ENCODE measurements at places on chromosomes 4 and X.
A peak's percentile ranks its signal among the peaks of the same experiment; 100 is the strongest.

DNA sequence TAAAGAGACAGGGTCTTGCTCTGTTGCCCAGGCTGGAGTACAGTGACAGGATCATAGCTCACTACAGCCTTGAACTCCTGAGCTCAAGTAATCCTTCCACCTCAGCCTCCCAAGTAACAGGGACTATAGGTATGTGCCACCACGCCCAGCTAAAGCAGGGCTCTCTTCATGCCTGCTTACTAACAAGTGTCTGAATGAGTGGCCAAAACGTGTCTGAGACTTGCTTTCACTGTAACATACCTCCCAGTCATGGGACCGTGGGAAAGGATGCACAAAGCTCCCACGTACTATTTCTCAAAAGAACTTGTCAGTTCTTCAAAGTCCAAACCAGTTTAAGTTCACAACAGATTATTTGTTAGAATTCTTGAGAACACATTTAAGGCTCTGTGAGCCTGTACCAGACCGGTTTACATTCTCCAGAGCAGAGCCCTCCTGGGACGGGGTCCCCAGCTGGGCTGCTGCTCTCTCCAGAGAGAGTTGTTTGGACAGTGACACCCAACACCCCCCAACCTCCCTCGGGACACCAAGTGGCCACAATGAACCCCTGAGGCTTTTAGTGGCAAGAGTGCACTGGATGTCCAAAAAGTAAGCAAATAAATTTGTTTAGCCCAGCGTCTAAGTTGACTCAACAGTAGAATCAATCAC lies 24.1 kb downstream of the SH3KBP1 start:
- no peaks in the 10 kb centered on the region for H3K36me3 ChIP-seq
- H3K4me1 ChIP-seq: peaks cover 13% of the 10 kb centered on the region
- H3K27me3 ChIP-seq: no peaks in the 10 kb centered on the region
- H3K27ac ChIP-seq: no peak overlapping the region
- DNase-seq: peak; percentile 29
- no peak overlapping the region for H3K4me3 ChIP-seq

DNA sequence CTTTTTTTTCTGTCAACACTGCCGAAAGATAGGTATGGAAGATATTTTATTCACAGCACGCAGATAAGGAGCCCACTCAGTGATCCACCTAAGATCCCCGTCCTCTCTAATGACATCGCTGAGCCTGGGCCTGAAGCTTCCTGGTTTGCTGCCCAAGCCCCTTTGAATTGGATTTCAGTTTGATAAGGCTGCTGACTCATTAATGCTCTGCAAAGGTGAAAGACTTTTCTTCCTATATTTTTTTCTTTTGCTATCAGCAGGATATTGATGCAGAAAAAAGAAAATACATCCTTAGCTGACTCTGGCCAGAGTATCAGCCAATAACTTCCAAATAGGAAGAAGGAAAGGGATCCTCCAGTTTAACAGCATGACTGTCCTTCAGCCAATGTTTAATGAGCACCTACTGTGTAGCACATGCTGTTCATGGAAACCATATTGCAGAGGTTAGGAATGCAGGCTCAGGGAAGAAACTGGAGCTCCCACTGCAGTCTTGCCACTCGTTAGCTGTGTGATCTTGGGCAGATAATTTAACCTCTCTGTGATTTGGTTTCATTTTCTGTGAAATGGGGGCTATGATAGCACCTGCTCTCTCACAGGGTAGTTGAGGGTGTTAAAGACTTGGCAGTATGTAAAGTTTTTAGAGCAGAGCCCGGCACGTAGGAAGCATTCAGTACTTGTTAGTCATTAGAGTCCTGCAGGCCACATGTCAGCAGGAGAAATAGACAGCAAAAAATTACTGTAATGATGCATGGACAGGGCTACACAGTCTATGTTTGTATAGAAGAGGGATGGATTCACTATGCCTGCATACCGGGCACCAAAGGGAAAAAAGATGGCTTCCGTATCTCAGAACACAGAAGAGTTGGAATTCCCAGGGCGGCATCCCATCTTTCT lies 39.3 kb downstream of the EVC start:
- H3K4me3 ChIP-seq: no peak overlapping the region
- H3K36me3 ChIP-seq: peaks cover 50% of the 10 kb centered on the region
- peaks cover 57% of the 10 kb centered on the region for H3K4me1 ChIP-seq
- no peaks in the 10 kb centered on the region for H3K27me3 ChIP-seq

DNA sequence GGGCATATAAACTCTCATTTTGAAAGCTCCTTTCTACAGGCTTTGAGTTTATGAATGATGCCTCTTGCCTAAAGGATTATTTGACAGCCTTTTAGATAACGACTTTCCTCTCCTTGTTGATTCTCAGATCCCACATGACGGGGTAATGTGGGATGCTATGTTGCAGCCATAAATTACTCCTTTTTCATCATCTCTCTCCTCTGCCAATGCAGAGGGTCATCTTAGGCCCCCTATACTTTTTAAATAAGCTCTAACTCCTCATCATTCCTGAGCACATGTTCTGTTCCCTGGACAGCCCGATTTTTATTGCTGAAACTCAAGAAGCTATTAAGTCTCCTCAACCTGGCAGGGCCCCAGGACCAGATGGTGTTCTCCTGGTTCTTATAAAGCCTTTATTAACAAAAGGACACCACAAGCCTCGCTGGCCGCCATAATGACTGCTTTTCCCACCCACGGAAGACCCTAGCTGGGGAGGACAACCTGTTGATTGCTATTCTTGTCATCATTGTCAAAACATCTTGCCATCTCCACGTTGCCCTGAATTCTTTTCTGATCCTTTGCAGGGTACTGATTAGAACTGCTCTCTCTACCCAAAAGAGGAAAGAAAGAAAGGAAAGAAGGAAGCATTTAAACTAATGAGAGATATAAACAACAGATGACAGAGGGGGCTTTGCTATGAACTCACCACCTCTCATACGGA lies 150.7 kb downstream of the DHX15 start:
- no peaks in the 10 kb centered on the region for H3K4me1 ChIP-seq
- H3K27ac ChIP-seq: no peak overlapping the region
- peaks cover 15% of the 10 kb centered on the region for H3K27me3 ChIP-seq
- H3K36me3 ChIP-seq: no peaks in the 10 kb centered on the region
- DNase-seq: no peak
- H3K4me3 ChIP-seq: no peak overlapping the region

- H3K27ac ChIP-seq: no peak overlapping the region
- H3K27me3 ChIP-seq: no peaks in the 10 kb centered on the region
- H3K36me3 ChIP-seq: no peaks in the 10 kb centered on the region
- no peak for DNase-seq
Observed at GRCh38 chr4:85818700-85819099, 343.8 kb downstream of the ARHGAP24 start.

- no peak for DNase-seq
- H3K27ac ChIP-seq: no peak overlapping the region
- H3K4me1 ChIP-seq: no peaks in the 10 kb centered on the region
- no peak overlapping the region for H3K4me3 ChIP-seq
- H3K27me3 ChIP-seq: no peaks in the 10 kb centered on the region
Observed at GRCh38 chrX:150857453-150857852, 41.0 kb downstream of the CD99L2 start.

DNA sequence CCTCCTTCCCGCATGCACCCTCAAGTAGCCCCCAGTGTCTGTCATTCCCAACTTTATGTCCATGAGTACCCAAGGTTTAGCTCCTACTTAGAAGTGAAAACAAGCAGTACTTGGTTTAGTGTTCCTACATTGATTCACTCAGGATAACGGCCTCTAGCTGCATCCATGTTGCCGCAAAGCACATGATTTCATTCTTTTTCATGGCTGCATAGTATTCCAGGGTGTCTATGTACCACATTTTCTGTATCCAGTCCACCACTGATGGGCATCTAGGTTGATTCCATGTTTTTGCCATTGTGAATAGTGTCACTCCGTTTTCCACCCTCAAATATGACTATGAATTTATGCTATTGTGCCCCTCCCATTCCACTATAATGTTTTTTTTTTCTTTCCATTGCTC lies 130.5 kb upstream of the MXRA5 start:
- H3K27ac ChIP-seq: no peak overlapping the region
- no peak overlapping the region for H3K4me3 ChIP-seq
- H3K4me1 ChIP-seq: no peaks in the 10 kb centered on the region
- no peaks in the 10 kb centered on the region for H3K36me3 ChIP-seq
- DNase-seq: no peak

- H3K27me3 ChIP-seq: peaks cover 10% of the 10 kb centered on the region
- DNase-seq: no peak
- no peak overlapping the region for H3K4me3 ChIP-seq
- H3K4me1 ChIP-seq: no peaks in the 10 kb centered on the region
- no peaks in the 10 kb centered on the region for H3K36me3 ChIP-seq
Observed at GRCh38 chr4:180054291-180054690, 2188.9 kb upstream of the TENM3 start.

- H3K4me1 ChIP-seq: no peaks in the 10 kb centered on the region
- H3K27me3 ChIP-seq: no peaks in the 10 kb centered on the region
- H3K4me3 ChIP-seq: no peak overlapping the region
- no peak overlapping the region for H3K27ac ChIP-seq
- H3K36me3 ChIP-seq: no peaks in the 10 kb centered on the region
Observed at GRCh38 chr4:149264093-149264733, 551.4 kb downstream of the IQCM start.

DNA sequence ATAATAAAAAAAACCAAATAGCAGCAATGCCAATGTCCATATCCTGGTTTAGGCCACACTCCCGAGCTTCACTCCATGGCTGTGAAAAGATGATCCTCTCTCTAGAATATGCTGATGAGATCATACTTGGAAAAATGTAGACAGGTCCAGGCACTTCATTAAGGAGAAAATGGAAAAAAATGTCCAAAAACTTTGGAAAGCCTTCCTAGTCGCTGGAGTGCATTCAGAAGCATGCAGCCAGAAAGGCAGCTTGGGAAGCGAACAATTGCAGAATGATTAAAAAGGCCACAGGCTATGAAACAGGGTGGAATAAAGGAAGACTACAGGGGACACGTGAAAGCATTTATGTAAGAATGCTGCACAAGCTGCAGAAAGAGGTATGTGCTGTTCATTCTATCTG lies 165.6 kb upstream of the HCCS start:
- no peaks in the 10 kb centered on the region for H3K36me3 ChIP-seq
- H3K4me3 ChIP-seq: no peak overlapping the region
- no peaks in the 10 kb centered on the region for H3K4me1 ChIP-seq

- no peaks in the 10 kb centered on the region for H3K4me1 ChIP-seq
- peak overlapping the region; percentile 57 for H3K27ac ChIP-seq
- H3K4me3 ChIP-seq: peak overlapping the region; percentile 42
- H3K36me3 ChIP-seq: peaks cover 4% of the 10 kb centered on the region
Observed at GRCh38 chrX:56783450-56783831, 54.4 kb downstream of the NBDY start.

GRCh38 chr4:6492027-6492590 lies 19.7 kb upstream of the PPP2R2C start:
- H3K4me3 ChIP-seq: no peak overlapping the region
- no peak for DNase-seq
- H3K4me1 ChIP-seq: no peaks in the 10 kb centered on the region
- no peaks in the 10 kb centered on the region for H3K36me3 ChIP-seq
- H3K27me3 ChIP-seq: peaks cover 5% of the 10 kb centered on the region
- H3K27ac ChIP-seq: no peak overlapping the region

DNA sequence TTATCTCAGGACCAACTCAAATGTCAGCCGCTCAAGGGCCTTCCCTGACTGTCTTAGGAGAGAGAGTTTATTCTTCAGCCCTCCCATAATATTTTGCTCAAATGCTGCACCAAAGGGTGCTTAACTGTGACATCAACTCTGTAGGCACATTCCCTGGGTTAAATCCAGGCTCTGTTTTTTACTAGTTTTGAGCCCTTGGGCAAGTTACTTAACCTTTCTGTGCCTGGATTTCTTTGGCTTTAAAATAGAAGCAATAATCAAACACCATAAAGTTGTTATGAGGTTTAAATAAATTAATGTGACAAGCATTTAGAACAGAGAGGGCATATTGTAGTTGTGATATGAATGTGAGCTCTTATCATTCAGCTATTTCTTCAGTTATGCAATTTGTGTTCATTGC lies 54.2 kb upstream of the LIMCH1 start:
- H3K27me3 ChIP-seq: no peaks in the 10 kb centered on the region
- no peak overlapping the region for H3K4me3 ChIP-seq
- no peaks in the 10 kb centered on the region for H3K4me1 ChIP-seq
- DNase-seq: no peak
- H3K36me3 ChIP-seq: no peaks in the 10 kb centered on the region

DNA sequence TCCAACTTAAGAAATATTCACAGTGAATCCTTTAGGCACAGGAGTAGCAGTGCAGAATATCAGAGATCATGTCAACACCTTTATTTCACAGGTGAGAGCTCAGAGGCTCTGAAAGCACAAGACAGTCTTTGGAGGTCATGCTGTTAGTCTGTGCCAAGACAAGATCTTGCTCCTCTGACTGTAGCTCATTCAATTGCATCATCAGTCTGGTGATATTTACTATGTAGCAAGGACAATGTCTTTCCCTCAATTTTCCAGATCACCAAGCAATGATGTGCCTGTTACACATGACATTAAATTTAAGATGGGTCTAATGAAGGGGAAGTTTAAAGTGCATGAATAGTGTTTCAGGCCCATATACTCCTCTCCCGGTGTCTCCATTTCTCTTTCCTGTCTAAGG lies 277.5 kb downstream of the IL15 start:
- no peaks in the 10 kb centered on the region for H3K36me3 ChIP-seq
- H3K4me3 ChIP-seq: no peak overlapping the region
- H3K4me1 ChIP-seq: no peaks in the 10 kb centered on the region

DNA sequence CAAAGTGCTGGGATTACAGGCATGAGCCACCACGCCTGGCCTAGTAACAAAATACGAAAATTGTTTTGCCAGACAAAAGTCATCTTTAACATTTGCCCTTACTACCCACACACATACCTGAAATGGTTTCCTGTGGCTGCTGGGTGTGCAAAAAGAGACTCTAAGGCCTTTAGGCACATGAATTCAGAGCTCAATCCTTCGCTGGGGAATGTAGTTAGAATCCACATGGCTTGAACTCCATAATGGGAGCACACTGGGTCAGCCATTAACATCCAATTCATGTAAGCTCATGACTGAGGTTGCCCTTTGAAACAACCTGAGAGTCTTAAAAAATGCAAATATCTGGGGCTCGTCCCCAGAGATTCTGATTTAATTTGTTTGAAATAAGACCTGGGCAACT lies 87.8 kb downstream of the HPGD start:
- no peaks in the 10 kb centered on the region for H3K4me1 ChIP-seq
- DNase-seq: no peak
- H3K4me3 ChIP-seq: no peak overlapping the region

GRCh38 chr4:185524888-185525863 lies 10.1 kb downstream of the PDLIM3 start:
- no peak overlapping the region for H3K27ac ChIP-seq
- H3K27me3 ChIP-seq: no peaks in the 10 kb centered on the region
- no peaks in the 10 kb centered on the region for H3K36me3 ChIP-seq
- DNase-seq: peak; percentile 30

DNA sequence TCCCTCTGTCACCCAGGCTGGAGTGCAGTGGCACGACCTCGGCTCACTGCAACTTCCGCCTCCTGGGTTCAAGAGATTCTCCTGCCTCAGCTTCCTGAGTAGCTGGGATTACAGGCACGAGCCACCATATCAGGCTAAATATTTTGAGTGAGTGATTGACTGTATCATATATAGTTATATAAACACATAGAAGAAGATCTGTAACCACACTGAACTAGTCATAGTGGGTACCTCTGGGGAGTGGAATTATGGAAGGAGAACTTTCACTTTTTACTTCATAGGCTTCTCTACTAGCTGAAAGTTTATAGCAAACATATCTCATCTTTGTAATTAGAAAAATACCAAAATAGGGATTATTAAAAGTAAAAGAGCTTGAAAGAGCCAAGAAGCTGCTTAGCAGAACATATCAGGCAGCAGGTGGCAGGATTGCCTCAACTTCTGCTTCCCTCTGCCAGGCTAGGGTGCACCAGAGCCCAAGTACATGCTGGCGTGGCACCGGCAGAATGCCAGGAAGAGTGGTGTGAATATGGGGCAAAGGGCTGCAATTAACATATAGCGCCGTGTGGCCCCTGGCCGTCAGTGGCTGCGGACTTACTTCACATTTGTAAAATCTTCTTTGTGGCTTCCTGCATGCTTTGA lies 39.5 kb upstream of the CD40LG start:
- H3K36me3 ChIP-seq: no peaks in the 10 kb centered on the region
- H3K27me3 ChIP-seq: peaks cover 1% of the 10 kb centered on the region
- H3K4me1 ChIP-seq: no peaks in the 10 kb centered on the region
- DNase-seq: no peak
